ENCODE measurements at places on chromosomes 1 and 21.

- no peak for DNase-seq
Observed at GRCh38 chr21:45309987-45310381, 22.3 kb upstream of the POFUT2 start.

DNA sequence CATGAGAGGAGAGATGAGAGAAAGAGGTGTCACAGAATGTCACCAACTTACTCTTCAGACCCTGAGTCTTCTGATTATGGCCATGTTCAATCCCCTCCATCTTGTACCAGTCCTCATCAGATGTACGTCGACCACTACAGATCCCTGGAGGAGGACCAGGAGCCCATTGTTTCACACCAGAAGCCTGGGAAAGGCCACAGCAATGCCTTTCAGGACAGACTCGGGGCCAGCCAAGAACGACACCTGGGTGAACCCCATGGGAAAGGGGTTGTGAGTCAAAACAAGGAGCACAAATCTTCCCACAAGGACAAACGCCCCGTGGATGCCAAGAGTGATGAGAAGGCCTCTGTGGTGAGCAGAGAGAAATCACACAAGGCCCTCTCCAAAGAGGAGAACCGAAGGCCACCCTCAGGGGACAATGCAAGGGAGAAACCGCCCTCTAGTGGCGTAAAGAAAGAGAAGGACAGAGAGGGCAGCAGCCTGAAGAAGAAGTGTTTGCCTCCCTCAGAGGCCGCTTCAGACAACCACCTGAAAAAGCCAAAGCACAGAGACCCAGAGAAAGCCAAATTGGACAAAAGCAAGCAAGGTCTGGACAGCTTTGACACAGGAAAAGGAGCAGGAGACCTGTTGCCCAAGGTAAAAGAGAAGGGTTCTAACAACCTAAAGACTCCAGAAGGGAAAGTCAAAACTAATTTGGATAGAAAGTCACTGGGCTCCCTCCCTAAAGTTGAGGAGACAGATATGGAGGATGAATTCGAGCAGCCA lies 8.0 kb downstream of the ELOA start:
- DNase-seq: no peak

GRCh38 chr1:2382621-2383361 lies 8.6 kb downstream of the MORN1 start:
- no peak for DNase-seq

DNA sequence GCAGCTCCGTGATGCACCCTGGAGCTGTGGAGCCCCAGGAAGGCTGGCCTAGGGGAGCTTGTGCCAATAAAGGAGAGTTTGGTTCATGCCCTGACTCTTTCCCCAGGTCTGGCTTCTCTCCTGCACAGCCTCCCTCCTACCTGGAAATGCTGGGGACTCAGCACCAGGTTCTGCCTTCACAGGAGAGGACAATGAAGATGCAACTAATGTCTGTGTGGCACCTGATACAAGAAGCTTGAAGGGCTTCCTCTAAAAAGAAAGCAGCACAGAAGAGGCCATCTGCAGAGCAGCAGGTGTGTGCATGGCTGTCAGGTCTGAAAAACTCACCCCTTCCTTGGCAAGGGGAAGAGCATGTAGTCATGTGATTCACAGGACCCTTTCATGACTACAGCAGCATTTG lies 43.7 kb upstream of the SLC44A3 start:
- DNase-seq: no peak

DNA sequence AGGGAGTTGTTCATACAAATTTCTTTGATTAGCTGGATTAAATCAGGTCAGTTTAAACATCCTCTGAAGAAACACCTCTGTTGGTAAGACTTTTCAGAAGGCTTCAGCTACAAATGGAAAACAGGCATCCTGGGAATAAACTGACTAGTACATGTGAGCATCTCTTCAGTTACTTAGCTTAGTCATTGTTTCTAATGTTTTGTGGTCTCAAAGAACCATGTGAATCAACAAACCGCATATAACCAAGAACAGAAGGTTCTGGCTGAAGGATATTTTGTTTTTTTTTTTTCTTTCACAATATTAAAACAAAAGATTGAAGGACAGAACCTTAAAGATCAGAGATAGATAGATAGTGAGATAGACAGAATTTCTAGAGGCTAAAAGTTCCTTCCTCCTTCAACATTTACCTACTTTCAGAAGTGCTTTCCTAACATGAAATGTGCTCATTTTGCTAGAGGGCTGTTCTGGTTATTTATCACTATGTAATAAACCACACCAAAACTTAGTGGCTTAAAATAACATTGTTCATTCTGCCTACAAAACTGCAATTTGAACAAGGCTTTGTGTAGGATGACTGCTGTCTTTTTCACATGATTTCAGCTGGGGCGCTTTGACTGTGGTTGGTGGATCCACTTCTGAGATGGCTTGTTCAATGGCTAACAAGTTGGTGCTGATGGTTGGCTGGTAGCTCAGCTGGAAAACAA lies 119.8 kb upstream of the PTGFR start:
- DNase-seq: no peak

GRCh38 chr1:197438010-197438790 lies 170.1 kb downstream of the CRB1 start:
- DNase-seq: no peak

DNA sequence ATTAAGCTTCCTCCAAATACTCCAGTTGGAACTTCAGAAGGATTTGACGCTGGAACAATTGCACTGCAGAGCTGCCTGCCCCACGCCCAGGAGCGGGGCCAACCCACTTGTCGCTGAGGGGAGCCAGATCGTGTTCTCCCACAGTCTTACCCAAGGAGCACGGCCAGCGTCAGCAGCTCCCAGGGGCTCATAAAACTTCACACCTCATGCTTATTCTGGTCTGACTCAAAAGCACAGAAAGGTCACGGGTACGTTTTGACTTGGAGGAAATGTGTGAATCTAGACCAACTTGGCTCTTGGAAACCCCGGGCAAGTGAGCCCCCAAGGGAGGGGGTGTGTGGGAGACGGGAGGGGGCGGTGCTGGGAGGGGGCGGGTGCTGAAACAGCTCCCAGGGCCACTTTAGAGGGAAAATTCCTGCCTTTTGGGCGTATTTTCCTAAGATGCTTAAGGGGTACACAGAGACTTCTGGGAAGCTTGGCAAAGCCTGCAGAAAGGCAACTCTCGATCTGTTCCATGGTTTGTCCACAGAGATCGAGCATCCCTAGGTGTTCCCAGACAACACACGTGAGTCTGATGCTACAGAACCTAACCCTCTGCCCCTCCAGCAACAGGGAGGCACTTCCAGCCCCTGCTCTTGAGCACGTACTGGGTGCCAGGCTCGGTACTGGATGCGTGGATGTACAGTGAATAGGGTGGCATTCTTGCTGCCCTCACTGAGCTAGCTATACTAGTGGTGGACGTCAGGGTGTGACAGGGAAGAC lies 98.9 kb downstream of the DHRS3 start:
- DNase-seq: no peak

DNA sequence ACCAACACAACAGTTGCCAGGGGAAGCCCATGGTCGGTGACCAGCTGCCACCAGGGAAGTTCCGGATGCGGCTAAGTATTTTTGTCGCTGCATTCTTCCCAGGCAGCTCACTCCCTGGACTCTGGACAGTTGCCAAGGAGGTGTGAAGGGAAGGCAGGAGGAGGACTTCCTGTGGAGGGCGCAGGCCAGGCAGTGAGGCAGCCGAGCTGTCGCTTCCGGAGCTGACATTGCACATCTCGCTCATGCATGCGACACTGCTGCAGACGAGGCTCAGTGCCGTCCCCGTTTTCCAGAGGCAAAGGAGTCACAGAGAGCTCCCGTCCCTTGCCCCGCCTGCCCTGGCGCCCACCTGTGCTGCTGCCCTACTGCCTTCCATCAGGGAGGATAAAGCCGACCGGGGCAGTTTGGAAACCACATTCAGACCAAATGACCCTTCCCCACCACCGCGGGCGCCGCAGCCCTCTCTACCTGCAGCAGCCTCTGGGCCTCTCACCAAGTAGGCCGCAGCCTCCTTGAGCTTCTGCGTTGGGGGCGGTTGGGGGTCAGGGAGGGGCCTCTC lies 81.4 kb downstream of the NENF start:
- no peak for DNase-seq

DNA sequence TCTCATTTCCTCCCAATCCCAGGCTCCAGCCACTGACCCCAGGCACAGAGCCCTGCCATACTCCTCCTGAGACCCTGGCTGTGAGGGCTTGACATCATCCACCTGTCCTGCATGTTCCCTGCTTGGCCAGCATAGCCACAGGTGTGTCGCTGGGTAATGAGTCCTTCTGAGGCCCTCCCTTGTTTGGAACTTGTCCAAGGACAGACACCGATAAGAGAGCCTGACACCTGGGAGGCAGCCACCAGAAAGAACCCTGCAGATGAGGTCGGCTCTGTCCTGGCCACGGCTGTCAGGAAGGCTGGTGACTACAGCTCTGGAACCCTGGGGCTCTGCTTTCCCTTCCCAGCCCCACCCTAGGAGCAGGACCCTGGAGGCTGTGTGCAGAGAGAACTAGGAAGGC lies 34.6 kb downstream of the TMEM63A start:
- no peak for DNase-seq

- DNase-seq: no peak
Observed at GRCh38 chr1:175842550-175842949, 99.2 kb upstream of the TNR start.

DNA sequence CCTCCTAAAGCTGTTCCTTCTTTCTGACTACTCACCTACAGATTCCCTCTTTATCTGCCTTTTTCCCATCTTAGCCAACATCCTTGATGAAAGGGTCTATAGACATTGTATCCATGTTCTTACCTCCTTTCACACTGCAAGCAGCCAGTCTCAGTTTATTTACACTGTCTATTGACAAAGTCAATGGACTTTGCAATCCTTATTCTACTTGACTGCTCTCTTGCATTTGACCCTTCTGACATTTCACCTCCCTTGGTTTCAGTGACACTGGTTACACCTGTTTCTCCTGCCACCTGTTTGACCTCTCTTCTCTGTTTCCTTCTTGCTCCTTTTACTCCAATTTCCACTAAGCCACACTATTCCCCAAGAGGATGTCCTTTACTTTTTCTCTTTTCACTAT lies 224.0 kb upstream of the SNX7 start:
- DNase-seq: no peak

GRCh38 chr21:31282095-31282709 lies 61.9 kb downstream of the TIAM1 start:
- no peak for DNase-seq

GRCh38 chr1:99474350-99474893 lies 171.5 kb upstream of the PALMD start:
- DNase-seq: no peak

DNA sequence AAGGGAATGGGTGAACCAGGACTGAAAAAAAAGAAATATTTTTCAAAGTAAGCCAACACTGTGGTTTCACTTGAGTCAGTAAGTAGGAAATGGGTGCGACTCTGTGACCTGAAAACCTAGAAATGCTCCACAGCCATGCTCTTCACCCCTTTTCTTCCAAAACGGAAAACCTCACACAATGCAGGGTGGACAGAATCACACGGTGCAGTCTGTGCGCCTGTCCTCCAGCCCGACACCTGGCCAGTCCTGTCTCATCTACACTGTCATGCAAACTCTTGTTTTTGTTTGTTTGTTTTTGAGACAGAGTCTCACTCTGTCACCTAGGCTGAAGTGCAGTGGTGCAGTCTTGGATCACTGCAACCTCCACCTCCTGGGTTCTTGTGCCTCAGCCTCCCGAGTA lies 53.3 kb downstream of the B3GALT5 start:
- DNase-seq: no peak

DNA sequence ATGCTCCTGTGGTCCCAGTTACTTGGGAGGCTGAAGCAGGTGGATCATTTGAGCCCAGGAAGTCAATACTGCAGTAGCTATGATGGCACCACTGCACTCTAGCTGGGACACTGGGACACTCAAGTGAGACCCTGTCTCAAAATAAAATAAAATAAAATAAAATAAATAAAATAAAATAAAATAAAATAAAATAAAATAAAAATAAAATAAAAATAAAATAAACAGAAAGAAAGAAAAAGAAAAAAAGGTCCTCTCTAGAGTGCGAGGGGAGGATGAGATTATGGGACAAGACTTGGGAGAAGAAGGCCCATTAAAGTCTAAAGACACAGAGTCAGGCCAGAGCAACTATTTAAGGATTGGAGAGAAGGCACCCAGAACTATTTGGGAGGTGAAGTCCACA lies 172.5 kb downstream of the IER5 start:
- no peak for DNase-seq

GRCh38 chr1:246592695-246593094 lies 26.4 kb downstream of the CNST start:
- no peak for DNase-seq

All from stimulated activated CD8-positive, alpha-beta memory T cell treated with anti-CD3 and anti-CD28 coated beads, Interleukin-7, amount 100 ng/mL, for 1 hour (primary cell).